ENCODE measurements at places on chromosomes 2 and 18.

DNA sequence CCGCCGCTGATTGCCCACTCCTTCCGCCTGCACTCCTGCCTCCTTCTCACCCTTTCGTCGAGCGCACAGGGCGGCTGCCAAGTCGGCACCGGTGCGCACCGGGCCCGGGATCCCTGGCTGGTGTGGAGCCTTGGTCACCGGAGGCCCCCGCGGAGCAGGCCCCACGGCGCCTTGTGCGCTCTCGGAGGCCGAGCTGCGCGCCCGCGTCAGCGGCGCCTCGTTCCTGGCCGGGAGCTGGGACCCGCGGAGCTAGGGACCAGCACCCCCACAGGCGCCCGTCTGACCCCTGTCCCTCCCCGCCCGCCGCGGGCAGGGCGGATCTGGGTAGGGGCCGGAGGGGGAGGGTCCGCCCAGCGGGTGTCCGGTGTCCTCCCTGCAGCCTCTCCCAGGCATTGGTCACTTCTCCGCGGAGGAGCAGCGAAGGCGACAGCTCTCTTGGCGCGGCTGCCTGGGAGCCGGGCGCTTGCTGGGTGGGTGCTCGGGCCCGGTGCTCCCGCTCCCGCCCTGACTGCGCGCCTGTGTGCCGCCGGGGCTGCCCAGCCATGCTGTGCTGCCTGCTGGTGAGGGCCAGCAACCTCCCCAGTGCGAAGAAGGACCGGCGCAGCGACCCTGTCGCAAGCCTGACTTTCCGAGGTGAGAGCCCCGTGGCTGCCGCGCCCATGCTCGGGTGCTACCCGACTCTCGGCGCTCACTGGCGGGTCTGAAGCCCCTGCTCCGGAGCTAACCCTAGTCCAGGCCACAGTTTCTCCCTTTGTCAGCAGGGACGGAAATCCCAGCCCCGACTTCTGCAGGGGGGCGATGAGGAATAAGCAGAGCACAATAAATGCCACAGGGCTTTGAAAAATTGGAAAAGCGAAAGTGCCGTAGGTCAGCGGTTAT lies 13.2 kb downstream of the DYSF start:
- no peaks in the 10 kb centered on the region for H3K36me3 ChIP-seq
- H3K27ac ChIP-seq, result no peak overlapping the region
- H3K4me3 ChIP-seq, result peak overlapping the region; percentile 76
- H3K4me1 ChIP-seq, result peaks cover 3% of the 10 kb centered on the region
- DNase-seq, result no peak

GRCh38 chr2:241224018-241224850 lies 35.8 kb downstream of the ANO7 start:
- 0 out of 2 replicates have a peak, but pooled peaks cover 2% of the 10 kb centered on the region for H3K36me3 ChIP-seq
- H3K27ac ChIP-seq, result peak overlapping the region; percentile 21
- H3K27me3 ChIP-seq, result no peaks in the 10 kb centered on the region
- DNase-seq, result no peak
- no peak overlapping the region for H3K4me3 ChIP-seq
- H3K4me1 ChIP-seq, result peaks cover 17% of the 10 kb centered on the region

DNA sequence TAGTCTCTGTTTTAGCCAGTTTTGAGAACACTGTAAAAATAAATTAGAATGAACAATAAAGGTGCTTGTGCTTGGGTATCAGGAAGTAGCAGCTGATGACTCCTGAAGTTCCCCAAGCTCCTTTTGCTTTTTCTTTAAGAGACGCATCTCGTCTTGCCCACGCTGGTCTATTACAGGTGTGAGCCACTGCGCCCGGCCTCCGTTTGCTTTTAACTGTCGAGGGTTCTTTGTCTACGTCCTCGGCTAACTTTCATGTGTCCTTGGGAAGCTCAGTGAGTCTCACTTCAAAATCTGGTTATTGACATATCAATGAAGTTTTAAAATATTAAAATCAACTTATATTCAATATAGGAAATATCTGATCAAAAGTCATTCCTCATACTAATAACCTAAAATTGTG lies 246.5 kb downstream of the FBXO15 start:
- no peak overlapping the region for H3K27ac ChIP-seq
- DNase-seq, result no peak
- H3K27me3 ChIP-seq, result peaks cover 4% of the 10 kb centered on the region
- no peaks in the 10 kb centered on the region for H3K4me1 ChIP-seq

- no peak for DNase-seq
- no peaks in the 10 kb centered on the region for H3K4me1 ChIP-seq
- H3K27ac ChIP-seq, result no peak overlapping the region
- H3K36me3 ChIP-seq, result no peaks in the 10 kb centered on the region
- H3K27me3 ChIP-seq, result no peaks in the 10 kb centered on the region
- H3K4me3 ChIP-seq, result no peak overlapping the region
These were observed 165.4 kb downstream of the TCF4 start for GRCh38 chr18:55422456-55423180.

- no peak overlapping the region for H3K4me3 ChIP-seq
- H3K27me3 ChIP-seq, result no peaks in the 10 kb centered on the region
- no peak for DNase-seq
These were observed 5.3 kb downstream of the NGEF start for GRCh38 chr2:233007739-233008138.

DNA sequence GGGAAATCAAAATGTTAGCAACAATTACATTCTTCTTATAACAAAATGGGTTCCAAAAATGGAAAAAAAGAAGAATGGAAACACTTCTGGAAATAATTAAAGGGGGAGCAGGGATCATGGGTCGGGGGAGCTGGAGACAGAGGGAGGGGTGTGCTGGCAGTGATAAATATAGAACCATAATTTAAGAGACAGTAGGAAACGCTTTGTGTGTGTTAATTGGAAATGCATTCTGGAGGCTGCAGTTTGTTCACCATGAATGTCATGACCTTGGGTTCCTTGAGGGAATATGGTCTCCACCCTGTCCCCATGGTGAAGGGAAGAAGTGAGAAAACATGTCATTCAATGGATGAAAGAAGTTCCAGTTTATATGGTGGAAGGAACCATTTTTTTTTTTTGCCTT lies 540.7 kb downstream of the TNS1 start:
- no peaks in the 10 kb centered on the region for H3K4me1 ChIP-seq
- H3K36me3 ChIP-seq, result no peaks in the 10 kb centered on the region
- no peak overlapping the region for H3K27ac ChIP-seq
- H3K4me3 ChIP-seq, result no peak overlapping the region
- H3K27me3 ChIP-seq, result no peaks in the 10 kb centered on the region
- DNase-seq, result no peak

GRCh38 chr18:44997174-44997573 lies 316.5 kb downstream of the SETBP1 start:
- no peaks in the 10 kb centered on the region for H3K4me1 ChIP-seq
- no peaks in the 10 kb centered on the region for H3K27me3 ChIP-seq
- DNase-seq, result no peak
- H3K4me3 ChIP-seq, result no peak overlapping the region
- no peaks in the 10 kb centered on the region for H3K36me3 ChIP-seq

All from Panc1 (cell line).